ENCODE measurements at places on chromosomes 4 and X.

DNA sequence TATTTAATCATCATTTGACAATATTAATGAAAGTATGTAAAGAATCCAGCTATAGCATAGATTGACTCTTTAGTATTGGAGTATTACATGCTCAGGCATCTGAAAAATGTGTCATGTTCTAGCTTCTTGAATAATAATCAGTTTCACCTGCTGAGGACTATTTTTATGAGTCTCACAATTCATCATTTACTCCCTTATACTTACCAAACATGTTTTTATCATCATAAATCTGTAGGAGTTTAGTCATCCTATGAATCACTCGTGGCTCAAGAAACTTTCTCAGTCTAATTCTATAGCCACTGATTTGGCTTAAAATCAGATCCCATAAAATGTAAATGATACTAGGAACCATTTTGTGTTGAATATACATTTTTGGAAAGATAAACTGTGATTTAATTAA, 1616.1 kb downstream of the C4orf33 start:
- H3K36me3 ChIP-seq, result no peaks in the 10 kb centered on the region
- H3K27me3 ChIP-seq, result no peaks in the 10 kb centered on the region
- no peak overlapping the region for H3K27ac ChIP-seq
- DNase-seq, result no peak
- no peaks in the 10 kb centered on the region for H3K4me1 ChIP-seq

DNA sequence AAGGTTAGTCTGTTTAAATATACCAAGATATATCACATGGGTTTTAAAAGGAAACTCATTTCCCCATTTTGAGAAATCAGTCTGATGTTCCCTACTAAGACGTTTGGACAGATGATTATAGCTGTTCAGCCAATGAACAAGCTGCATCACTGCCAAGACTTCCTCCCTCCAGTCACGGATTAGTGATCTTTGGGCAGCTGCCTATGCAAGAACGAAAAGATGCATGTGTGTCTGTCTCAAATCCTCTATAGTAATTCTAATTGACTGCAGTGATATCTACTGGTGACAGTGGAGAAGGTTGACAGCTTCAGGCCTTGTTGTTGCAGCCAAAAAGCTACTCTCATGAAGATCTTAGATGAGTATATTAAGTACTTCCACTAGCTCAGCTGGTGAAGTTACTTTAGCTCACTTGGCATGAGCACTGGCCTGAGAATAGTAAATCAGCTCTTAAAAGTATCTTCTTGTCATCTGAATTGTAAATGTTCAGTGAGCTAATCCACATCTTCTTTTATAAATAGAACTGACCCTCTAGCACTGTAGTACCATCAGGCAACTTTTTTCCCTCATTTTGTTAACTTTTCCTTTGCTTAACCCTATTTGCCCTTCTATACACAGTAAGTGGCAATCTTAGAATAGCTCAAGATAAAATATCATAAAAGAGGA, 134.5 kb upstream of the PCDH10 start:
- H3K4me3 ChIP-seq, result no peak overlapping the region
- H3K4me1 ChIP-seq, result peaks cover 8% of the 10 kb centered on the region
- no peaks in the 10 kb centered on the region for H3K36me3 ChIP-seq
- DNase-seq, result no peak

- DNase-seq, result no peak
- H3K27ac ChIP-seq, result no peak overlapping the region
- H3K36me3 ChIP-seq, result no peaks in the 10 kb centered on the region
- no peaks in the 10 kb centered on the region for H3K4me1 ChIP-seq
- H3K27me3 ChIP-seq, result no peaks in the 10 kb centered on the region
Observed at GRCh38 chr4:121514443-121514842, 133.6 kb upstream of the QRFPR start.

DNA sequence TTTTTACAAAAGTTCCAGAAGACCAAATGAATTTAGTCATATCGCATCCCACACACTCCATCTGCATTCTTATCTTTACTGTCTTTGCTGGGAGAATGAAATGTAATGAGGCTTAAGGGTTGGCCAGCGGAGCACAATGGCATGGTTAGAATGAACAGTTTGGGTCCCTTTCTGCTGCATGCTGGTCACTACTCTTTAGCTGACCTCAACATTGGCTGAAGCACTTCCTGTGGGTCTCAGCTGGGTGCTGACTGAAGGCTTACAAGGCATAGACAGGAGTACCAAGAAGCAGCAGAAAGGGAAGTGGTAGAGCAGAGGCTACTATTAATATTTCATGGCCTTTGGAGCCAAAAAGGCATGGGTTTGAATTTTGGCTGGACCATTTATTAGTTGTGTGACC, 159.4 kb upstream of the GPC4 start:
- H3K4me1 ChIP-seq, result no peaks in the 10 kb centered on the region
- no peak overlapping the region for H3K4me3 ChIP-seq
- no peaks in the 10 kb centered on the region for H3K36me3 ChIP-seq
- H3K27ac ChIP-seq, result no peak overlapping the region
- no peaks in the 10 kb centered on the region for H3K27me3 ChIP-seq

GRCh38 chr4:154566639-154567204, 3.9 kb downstream of the FGB start:
- no peak overlapping the region for H3K4me3 ChIP-seq
- no peaks in the 10 kb centered on the region for H3K4me1 ChIP-seq
- DNase-seq, result no peak
- no peaks in the 10 kb centered on the region for H3K36me3 ChIP-seq
- H3K27ac ChIP-seq, result no peak overlapping the region
- H3K27me3 ChIP-seq, result no peaks in the 10 kb centered on the region

DNA sequence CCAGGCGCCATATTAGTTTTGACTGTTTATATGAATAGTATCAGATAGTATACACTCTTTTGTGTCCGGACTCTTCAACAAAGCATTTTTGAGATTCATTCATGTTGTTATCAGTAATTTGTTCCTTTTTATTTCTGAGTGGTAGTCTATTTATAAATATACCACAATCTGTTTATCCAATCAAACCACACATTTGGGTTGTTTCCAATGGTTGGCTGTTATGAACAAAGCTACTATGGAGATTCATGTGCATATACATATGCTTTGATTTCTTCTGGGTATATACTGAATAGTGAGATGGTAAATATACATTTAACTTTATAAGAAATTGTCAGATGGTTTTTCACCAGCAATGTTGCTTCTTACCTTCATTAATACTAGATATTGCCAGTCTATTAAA, 36.8 kb upstream of the TAPT1 start:
- no peaks in the 10 kb centered on the region for H3K27me3 ChIP-seq
- H3K4me3 ChIP-seq, result no peak overlapping the region
- H3K4me1 ChIP-seq, result no peaks in the 10 kb centered on the region
- no peak for DNase-seq
- H3K27ac ChIP-seq, result no peak overlapping the region

All from cardiac muscle cell (in vitro differentiated cells and primary cell).